NCI-H748 treated with DMSO at 0.1 percent for 48 hours (cell line): ENCODE measurements at places on chromosomes 1 and 21.
A peak's percentile ranks its signal among the peaks of the same experiment; 100 is the strongest.

DNA sequence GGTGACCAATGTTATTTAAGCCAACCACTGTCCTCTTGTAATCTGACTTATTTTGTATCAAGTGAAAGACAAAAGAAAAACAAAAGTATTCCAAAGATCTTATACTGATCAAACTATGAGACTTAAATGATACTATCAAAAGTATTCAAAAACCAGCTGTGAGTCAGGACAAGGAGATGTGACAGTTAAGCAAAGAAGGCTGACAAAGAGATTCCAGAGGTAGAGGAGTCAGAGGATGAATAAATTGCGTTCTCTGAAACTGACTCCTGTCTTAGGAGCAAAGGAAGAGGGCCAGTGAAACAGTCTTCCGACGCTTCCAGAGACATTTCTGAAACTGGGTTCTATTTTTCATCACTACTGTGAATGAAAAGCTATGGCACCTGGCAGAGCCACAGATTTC lies 20.9 kb downstream of the TMEM50B start:
- DNase-seq, result no peak

- no peak for DNase-seq
These were observed 311 bp downstream of the IRF2BP2 start for GRCh38 chr1:234609691-234610042.

DNA sequence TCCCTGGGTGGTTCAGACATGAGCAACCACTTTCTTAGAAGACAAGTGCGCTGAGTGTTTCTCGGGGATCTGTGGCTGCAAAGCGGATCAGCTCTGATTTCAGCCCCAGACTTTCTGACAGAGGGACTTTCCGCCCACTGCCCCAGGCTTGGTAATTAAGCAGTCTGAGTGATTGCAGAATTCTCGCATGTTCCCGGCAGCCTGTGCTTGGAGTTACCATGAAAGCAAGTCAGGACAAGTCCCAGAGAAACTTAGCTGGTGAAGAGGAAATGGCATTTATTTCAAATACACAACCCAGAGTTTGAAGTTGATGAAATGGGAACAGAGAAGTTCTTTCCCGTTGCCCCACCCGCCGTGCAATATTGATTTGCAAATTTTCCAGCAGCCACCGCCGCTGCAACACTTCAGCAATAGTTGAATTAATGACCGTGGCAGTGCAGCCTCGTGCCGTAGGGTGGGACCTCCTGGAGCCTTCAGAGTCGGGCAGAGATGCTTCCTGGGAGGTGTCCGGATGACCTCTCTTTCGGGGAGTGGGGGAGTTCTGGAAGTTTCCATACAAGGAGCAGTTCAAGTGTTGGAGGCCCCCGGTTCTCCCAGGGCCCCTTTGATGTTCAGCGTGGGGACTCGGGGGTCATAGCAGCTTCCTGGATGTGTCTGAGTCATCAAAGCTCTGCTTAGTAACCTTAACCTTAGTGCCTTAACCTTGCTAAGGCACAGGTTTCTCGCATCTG lies 134.7 kb downstream of the KAZN start:
- DNase-seq, result no peak

DNA sequence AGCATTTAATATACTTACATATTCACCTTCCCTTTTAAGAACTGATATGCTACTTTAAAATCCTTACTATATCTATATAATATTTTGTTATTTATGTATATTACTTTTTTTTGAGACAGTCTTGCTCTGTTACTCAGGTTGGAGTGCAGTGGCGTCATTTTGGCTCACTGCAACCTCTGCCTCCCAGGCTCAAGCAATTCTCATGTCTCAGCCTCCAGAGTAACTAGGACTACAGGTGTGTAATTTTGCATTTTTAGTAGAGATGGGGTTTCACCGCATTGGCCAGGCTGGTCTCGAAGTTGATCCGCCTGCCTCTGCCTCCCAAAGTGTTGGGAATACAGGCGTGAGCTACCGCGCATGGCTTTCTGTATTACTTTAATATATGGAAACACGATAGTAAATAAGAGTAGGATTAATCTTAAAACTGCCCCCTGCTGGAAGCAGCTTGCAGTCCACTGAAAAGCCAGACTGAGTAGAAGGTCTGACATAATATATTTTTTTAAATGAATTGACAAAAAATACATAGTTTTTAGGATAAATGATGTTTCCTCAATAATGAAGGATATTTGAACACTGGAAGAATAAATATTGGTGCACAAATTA lies 24.4 kb downstream of the RCAN3 start:
- no peak for DNase-seq

GRCh38 chr21:34352556-34352955 lies 11.2 kb upstream of the KCNE2 start:
- no peak for DNase-seq

DNA sequence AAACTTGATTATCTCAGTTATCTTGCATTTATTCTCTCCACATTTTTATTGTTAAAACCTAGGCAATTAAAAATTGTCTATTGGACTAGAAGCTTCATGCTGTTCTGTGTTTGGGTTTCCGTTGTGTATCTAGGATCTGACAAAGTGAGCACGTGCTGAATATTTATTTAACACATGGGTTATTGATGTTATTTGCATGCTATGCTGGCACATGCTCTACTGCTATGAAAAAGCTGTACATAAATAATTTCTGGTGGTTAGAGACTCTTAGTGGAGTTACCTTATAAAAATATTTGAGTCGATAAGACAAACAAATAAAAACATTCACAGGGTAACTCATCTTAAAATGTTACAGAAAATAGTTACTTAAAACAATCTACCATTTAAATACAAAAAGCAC lies 1769.7 kb downstream of the MRPL39 start:
- DNase-seq, result peak; percentile 44

GRCh38 chr1:55204997-55205396 lies 10.2 kb downstream of the USP24 start:
- no peak for DNase-seq

DNA sequence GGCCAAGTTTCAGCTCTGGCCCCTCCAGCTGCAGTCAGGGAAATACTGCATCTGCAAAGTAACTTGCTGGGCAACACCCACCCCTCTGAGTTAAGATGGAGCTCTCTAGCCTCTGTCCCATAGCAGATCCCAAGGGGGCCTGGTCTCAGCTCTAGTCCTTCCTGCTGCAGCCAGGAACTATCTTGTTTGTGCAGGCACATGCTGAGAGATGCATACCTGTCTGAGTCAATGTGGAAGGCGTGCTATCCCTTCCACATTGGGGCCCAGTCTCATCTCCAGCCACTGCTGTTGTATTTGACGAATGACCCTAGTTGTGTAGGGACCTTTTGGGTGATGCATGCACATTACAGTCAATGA lies 76.4 kb downstream of the CTH start:
- no peak for DNase-seq

DNA sequence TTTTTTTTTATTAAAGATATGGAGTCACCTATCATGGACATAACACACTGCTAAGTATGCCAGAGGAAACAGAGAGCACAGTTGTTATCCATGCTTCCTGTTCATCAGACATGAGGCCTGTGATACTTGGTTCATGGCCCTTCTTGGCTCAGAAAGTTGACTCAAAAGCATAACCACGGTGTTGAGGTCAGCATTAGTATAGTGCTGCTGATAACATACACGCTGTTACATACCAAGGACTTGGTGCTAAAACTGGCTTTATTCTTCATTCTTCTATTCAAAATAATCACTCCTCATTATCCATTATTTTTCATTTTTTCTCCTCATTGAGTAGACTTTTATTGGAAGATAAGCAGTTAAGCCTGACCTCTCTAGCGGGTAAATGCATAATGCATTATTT lies 464.1 kb downstream of the ADGRL2 start:
- DNase-seq, result no peak

- DNase-seq, result no peak
These were observed 23.2 kb downstream of the C1orf94 start for GRCh38 chr1:34199927-34200326.

GRCh38 chr1:172344444-172344843 lies 76.0 kb upstream of the C1orf105 start:
- no peak for DNase-seq

DNA sequence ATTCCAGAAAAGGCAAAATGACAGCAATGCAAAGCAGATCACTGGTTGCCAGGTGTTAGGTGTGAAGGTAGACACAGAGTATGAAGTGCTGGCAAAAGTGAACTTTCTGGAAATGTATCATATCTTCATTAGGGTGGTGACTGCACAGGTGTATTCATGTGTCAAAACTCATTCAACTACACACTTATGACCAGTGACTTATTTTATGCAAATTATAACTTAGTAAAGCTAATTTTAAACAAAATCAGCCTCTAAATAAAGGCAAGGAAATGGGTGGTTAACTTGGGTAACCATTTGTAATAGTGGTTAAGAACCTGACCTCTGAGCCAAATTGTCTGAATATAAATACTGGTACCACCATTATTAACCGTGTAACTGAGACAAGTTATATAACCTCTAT lies 7.4 kb downstream of the COP1 start:
- DNase-seq, result no peak

GRCh38 chr1:66388913-66389312 lies 145.0 kb upstream of the SGIP1 start:
- no peak for DNase-seq

GRCh38 chr21:29017639-29018237 lies 1.4 kb downstream of the RWDD2B start:
- no peak for DNase-seq

DNA sequence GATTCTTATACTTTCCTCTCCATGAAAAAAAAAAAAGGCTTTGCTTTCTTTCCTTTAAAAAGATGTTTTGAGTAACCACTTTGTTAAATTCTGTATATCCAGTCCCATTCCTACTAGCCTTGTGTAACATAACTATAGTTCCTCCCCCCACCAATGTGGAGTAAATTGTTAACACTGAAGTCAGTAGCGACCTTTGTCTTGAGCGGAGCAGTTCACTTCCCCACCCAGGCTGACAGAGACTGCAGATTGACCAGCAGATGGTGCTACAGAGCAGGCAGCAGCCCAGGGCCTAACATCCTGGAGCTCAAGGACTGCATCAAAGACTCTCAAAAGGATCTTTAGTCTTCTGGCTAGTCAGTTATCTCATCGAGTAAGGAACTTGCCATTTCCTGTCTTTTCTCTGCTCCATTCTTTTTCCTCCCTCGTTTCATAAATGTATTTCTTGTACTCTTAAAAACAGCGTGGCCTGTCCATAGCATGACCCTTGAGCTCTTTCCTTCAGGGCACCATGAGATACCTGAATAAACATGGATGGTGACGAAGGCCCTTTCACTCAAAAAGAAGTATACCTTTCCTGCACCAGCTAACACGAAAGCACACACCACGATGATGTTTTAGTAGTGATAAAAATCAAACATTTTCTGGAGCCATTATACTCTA lies 503.5 kb upstream of the PKN2 start:
- peak; percentile 16 for DNase-seq

- no peak for DNase-seq
These were observed 591.2 kb downstream of the SMYD3 start for GRCh38 chr1:245915841-245916240.

- peak; percentile 23 for DNase-seq
These were observed at the start of gene LRRC8C for GRCh38 chr1:89632657-89633247. Gene LRRC8C (plus strand): TSS chr1:89633120. CDS start chr1:89686474, 53,354 bp downstream.

DNA sequence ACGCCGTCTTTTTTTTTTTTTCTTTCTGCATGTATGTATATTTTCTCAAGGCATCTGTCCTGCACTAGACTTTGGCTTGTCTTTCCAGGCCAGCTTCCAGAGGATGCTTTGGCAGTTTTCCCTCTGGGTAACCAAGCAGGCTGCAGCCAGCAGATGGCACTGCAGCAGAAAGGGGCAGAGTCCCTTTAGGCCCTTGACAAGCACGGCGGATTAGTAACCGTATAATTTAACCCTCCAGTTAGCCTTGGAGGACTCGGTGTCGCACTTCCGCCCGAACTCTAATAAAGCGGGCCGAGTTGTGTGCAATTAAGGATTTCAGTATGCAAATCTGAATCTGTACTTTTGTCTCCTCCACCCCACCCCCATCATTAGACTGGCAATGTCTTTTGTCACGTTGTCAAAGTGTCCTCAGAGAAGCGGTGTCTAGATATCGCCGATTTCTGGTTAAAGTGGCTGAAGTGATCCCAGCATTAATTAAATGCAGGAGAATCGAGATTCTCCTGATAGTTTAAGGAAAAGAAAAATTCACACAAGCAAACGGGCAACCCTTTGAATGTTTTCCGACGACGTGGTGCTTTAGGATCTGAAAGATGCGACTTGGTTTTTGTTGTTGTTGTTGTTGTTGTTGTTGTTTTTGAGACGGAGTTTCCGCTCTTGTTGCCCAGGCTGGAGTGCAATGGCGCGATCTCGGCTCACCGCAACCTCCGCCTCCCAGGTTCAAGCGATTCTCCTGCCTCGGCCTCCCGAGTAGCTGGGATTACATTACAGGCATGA lies 1.1 kb upstream of the TMEM167B start:
- DNase-seq, result peak; percentile 82

- no peak for DNase-seq
These were observed 38.2 kb upstream of the WDR26 start for GRCh38 chr1:224472806-224473205.

DNA sequence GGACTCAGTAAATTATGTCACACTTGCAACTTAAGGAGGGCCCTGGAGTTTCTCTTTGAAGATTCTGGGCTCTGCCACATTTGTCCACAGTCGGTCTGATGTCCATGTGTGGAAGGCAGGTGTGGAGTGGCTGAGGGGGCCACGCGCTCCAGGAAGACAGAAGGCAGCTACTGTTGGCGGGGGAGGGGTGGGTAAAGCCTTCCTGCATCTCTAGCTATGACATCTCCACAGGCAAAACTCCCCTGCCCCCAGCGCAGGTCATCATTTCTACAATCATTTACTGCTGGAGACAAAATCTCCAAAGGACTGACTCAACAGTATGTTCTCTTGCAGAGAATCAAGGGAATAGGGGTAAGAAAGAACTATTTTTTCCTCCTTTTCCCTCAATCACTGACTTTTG lies 11.4 kb upstream of the TSPEAR start:
- no peak for DNase-seq

DNA sequence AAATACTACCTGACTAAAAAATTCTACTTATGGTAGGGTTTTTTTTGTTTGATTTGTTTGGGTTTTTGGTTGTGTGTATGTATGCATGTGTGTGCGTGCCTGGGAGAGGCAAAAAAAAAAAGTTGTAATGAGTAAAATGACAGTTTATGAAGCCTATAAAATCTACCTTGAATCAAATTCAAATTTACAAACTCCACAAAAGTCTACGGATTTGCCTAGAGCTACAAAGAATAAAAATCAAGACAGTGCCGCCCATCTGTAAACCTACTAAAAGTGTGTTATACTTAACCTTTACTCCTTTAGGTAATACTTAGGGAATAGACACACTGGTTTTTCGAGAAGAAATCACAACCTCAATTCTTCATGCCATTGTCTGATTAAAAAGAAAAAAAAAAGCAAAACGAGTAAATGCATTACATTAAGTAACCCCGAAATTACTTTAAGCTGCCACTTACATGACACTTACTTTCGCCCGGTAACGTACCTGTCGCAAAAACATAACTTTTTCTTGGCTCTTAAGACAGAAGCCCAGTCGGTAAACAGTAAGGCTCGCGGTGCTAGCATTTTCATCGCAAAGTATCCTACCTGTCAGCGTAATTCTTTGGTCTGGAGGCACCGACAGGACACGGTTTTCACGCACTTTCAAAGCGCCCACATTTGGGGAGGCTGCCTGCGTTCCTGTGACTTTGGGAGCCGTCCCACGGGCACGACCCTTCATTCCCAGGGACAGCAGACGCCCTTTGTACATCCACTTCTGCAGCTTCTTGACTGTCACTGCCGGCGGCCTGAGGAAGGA lies 951 bp downstream of the SYDE2 start:
- DNase-seq, result peak; percentile 14

GRCh38 chr1:208449951-208450350 lies 205.8 kb upstream of the PLXNA2 start:
- no peak for DNase-seq

GRCh38 chr1:118563981-118564951 lies 379.2 kb upstream of the SPAG17 start:
- DNase-seq, result no peak

GRCh38 chr1:153752072-153752471 lies 23.1 kb upstream of the SLC27A3 start:
- DNase-seq, result no peak
